ENCODE measurements at places on chromosomes 2 and 18. TPM values are rescaled to one million over a fixed set of nuclear protein-coding genes. Genes with fewer than 3 reads are reported as not detected.

Gene FHOD3
- 0.52 TPM for total RNA-seq

Gene ARHGAP28
- total RNA-seq, result 16.3 TPM

Gene MFF
- 141 TPM for total RNA-seq

DNA sequence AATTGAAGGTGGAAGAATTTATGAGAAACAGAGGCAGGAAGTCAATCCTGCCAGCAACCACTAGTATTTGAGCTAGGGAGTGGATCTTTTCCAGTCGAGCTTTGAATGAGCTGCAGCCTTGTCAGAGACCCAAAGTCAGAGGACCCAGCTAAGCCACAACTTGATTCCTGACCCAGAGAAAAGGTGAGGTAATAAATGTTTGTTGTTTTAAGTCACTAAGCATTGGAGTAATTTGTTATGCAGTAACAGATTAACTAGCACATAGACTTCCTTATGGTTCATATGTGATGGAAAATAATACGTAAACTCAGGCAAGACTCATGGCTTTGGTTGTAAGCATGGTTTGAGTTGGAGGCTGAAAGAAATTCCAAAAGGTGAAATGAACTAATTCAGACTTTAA is 21.6 kb downstream of the EFEMP1 start:
- no peaks in the 10 kb centered on the region for H3K27me3 ChIP-seq

DNA sequence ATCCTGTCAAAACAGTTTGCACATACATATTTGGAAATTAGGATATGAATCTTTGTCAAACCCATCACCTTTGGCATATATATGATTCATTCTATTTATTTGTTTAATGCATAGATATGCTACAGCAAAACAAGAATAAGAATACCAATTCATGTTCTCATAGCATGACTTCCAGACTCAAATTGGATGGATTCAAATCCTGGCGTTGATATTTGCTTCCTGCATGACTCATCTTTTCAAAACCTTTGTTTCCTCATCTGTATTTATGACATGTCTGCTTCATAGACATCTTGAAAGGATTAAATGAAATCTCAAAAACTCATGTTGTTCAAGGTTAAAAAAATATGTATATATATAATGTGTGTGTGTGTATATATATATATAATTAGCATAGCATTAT is 261.3 kb downstream of the MBD5 start:
- DNase-seq, result no peak
- no peak overlapping the region for H3K4me3 ChIP-seq
- no peaks in the 10 kb centered on the region for H3K27me3 ChIP-seq
- no peaks in the 10 kb centered on the region for H3K4me1 ChIP-seq
- no peak overlapping the region for H3K27ac ChIP-seq

DNA sequence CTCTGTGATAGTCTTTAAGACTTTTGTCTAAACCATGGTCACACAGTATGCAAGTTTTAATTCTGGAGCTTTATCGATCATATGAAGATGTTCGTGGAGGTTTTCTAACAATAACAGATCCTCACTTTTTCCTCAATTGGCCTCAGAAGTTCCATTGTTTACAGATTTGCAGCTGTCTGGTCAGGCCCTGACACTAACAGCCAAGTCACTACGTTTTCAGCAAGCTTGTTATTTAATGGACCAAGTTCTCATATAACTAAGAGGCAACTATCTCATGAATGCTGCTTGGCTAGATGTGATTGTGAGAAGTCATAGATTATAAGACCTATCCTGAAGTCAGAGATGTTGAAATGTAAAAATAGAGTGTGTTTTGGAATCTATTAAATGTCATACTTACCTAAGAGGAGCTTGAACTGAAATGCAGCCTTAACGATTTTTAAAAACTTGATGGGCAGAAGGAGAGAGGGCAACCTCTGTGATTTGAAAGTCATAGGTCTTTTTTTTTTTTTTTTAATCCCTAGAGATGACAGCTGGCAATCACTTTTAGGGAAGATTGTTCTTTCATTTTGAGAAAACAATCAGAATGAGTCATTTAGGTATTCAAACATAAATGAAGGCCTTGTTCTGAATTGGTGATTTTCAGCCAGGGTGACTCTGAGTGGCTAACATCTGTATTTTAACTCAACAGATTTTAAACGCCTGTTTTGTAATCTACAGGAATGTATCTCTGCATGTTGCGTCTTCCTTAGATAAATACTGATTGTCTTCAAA is 48.4 kb upstream of the NEMP2 start:
- no peaks in the 10 kb centered on the region for H3K36me3 ChIP-seq
- H3K4me3 ChIP-seq, result no peak overlapping the region
- no peak for DNase-seq
- H3K4me1 ChIP-seq, result peaks cover 10% of the 10 kb centered on the region
- no peak overlapping the region for H3K27ac ChIP-seq

- H3K27ac ChIP-seq, result no peak overlapping the region
- H3K36me3 ChIP-seq, result no peaks in the 10 kb centered on the region
- peaks cover 31% of the 10 kb centered on the region for H3K4me1 ChIP-seq
- H3K4me3 ChIP-seq, result no peak overlapping the region
- DNase-seq, result peak; percentile 87
- no peaks in the 10 kb centered on the region for H3K27me3 ChIP-seq
Measured at GRCh38 chr2:9799729-9800632, 43.3 kb upstream of the TAF1B start.

DNA sequence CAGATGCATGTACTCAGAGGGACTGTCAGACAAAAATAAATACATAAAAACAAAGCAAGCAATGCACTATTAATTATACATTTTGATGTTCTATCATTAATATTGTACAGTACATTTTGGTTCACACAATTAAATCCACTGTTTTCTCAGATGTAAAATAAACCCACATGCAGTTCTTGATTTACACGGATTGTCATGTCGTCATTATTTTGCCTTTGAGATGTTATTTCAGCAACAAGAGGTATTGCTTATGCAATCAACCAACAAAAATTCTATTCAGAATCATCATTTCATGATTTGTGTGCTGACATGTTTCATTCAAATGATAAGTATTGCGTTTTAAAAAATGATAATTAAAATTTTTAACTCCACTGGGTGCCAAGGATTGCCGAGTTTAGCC is 79.2 kb downstream of the TSHZ1 start:
- DNase-seq, result no peak
- H3K4me1 ChIP-seq, result peaks cover 5% of the 10 kb centered on the region
- no peaks in the 10 kb centered on the region for H3K27me3 ChIP-seq
- H3K36me3 ChIP-seq, result no peaks in the 10 kb centered on the region
